Skin of body (tissue), 3 donors: ENCODE measurements at places on chromosomes 1 and 21. TPM values are rescaled to one million over a fixed set of nuclear protein-coding genes. Genes with fewer than 3 reads are reported as not detected.

DNA sequence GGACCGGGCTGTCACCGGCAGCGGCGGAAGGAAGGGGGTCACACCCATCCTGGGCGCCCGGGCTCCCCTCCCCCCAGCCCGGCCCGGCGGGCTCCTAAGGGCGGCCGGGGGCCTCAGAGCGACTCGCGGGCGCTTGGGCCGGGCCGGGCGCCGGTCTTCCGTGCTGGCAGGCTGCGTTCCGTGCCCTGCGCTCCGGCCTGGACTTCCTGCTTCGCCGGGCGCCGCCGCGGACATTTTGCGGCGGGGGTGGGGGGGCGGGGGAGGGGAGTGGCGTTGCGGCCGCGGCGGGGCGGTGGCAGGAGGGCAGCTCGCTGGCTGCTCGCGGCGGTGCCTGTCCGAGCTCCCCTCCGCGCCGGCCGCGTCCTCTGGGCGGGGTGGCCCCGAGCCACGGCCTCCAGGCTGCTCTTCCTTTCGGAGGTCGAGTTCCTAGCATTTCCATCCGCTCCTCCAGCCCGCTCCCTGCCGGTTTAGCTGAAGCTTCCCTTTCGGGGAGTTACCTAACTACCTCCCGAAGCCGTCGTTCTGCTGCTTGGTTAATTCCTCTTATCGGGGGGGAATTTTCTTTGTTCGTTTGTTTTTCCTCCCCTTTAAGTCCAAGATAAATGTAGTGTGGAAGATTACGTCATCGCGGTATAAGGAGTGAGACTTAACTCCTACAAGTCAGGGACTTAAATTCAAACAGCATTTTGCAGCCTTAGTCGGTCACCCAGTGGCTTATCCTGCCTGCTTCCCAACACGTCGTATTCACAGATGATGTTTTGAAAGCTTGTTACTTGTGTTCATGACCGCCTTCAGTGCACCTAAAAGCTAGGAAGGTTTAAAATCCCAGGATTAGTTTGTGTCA lies 730 bp downstream of the CDC42 start:
- DNase-seq: peak; percentile 72

DNA sequence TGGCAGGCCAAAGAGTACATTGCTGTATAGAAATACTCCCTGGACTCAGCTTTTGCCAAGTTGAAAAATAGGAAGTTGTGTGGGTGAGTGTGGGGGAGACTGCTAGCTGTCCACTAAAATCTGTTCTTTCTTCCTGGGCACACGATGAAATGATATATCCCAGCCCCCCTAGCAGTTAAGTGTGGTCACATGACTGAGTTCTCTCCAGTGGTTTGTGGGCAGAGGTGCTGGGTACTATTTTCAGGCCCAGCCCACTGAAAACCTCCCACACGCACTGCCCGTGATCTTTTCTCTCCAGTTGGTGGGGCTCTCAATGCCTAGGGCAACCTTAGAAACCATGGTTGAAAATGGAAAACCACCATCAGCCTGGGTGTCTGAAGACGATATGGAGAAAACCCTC lies 119.7 kb upstream of the LMO4 start:
- DNase-seq: no peak

- no peak for DNase-seq
These were observed 579.6 kb downstream of the AMY1C start for GRCh38 chr1:104329278-104329677.

- DNase-seq: no peak
These were observed 516.9 kb downstream of the ADGRL2 start for GRCh38 chr1:82317671-82318070.

DNA sequence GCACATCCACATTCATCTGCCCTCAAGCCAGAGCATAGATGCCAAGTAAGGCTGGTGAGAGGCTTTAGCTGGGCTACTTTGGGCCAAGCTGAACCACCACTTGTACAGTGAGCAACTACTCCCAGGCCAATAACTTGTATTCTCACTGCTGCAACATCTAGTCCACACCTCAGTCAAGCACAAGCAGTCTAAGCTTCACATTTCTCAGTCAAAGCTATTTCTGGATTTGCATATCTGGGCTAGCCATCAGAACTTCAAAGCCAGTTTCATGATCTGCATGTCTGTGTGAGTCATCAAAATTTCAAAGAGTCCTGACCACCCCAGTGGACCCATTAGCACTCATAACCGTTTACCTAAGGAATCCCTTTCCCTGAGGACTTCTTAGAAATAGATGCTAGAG lies 77.7 kb upstream of the DIRAS3 start:
- DNase-seq: no peak

DNA sequence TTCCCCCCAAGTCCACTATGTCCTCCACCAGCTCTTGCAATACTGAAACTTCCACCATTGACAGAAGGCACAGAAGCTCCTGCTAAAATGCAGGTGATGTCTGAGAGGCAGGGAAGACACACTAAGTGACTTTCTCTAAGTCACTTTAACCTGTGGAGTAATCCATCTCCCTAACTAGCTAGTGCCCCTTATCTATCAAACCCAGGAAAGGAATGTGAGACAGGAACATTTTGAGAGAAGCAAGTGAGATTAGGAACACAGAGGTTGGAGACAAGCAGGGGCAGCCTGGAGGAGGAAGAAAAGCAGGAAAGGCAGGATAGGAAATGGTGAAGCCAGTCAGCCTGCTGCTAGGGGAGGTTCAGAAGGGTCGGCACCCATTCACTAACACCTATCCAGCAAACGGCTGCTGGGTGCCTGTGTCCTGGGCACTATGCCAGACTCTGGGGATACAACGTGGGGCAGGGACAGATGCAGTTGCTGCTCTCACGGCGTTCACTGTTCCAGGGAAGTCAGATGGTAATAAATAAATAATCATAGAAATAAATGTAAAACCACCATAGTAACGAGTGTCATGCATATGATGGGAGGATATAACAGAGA lies 7.0 kb downstream of the GPA33 start:
- no peak for DNase-seq

DNA sequence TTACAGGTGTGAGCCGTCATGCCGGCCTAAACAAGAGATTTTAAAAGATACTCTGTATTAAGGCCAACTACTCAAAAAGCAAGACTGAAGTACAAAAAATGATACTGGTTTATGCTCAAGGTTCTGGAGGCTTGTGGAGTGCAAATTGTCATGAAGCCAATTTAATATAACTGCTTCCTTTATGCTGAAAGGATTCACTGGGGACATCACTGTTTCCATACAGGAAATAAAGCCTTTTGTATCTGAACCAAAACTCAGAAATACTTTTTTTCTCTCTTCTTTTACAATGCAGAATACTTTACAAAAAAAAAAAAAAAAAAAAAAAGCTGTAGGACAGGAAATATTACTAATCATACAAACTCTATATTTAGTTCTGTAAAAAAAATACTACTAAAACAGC lies 55.5 kb upstream of the CNN3 start:
- DNase-seq: peak; percentile 67

GRCh38 chr21:37232274-37233018 lies 34.7 kb downstream of the VPS26C start:
- no peak for DNase-seq

Gene KRTAP19-3
- 9.7 TPM for total RNA-seq

Gene TTC34
- total RNA-seq: 0.10 TPM

Gene CAMK1G
- total RNA-seq: not detected

Gene IL19
- total RNA-seq: not detected
